ENCODE measurements at places on chromosomes 2 and 18.
A peak's percentile ranks its signal among the peaks of the same experiment; 100 is the strongest.

- peak; percentile 38 for DNase-seq
Observed at GRCh38 chr18:9366126-9366714, 31.6 kb downstream of the TWSG1 start.

- DNase-seq: no peak
Observed at GRCh38 chr2:229914171-229914570, 7.6 kb downstream of the TRIP12 start.

DNA sequence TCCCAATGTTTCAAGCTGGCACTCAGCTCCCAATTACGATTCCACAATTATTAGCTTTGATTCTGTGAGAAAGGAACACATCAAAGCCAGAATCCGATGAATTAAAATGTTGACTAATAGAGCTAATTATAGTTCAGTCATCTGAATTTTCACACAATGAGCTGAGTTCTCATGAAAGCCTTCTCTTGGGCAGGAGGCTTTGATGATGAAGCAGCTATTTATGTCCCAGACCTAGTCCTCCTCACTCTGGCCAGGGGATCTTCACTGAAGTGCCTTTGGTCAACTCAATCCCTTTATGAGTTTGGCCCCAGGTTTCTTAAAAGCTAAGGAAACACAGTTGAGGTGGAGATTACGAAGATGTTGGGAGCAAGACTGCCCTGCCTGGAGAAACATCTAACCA, 74.7 kb upstream of the PPM1B start:
- no peak for DNase-seq

- DNase-seq: peak; percentile 92
Observed at GRCh38 chr2:174797781-174798276, 33.6 kb upstream of the CHRNA1 start.

- no peak for DNase-seq
Observed at GRCh38 chr2:53170466-53170865, 597.1 kb upstream of the CHAC2 start.
